Right lung (tissue), 10 donors: ENCODE measurements at places on chromosomes 11 and 22.

DNA sequence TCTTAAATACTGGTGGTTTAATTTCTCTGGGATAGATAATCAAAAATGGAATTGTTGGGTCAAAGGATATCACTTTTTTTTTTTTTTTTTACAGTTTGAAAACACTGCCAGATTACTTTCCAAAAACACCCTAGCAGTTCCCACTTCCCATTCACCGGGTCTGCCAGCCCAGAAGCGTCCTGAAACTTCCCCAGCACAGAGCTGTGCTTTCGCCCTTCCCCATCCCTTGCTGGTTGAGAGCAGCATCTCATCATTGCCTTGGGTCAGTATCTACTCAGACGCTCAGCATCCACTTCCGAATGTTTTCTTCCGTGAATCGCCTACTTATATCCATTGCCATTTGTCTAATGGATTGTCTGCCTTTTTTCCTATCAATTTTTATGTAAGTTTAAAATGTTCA lies 5.5 kb downstream of the CERK start:
- no peak for DNase-seq

DNA sequence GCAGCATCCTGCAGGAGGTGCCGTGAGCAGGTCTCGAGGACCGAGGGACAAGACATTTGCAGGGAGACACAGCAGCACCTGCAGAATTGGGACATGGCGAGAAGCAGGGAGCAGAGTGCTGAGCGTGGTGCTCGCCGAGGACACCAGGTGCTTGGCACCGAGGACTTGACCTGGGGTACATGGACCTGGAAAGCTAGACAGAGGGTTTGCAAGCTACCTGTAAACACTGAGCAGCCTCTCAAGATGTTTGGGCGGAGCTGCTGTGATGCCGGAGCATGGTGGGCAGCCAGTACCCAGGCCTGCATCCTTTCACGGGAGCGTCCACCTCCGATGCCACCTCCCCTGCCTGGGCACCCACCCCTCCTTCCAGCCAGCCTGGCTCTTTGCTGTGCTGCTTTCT lies 773.2 kb downstream of the TBC1D22A start:
- DNase-seq: no peak

DNA sequence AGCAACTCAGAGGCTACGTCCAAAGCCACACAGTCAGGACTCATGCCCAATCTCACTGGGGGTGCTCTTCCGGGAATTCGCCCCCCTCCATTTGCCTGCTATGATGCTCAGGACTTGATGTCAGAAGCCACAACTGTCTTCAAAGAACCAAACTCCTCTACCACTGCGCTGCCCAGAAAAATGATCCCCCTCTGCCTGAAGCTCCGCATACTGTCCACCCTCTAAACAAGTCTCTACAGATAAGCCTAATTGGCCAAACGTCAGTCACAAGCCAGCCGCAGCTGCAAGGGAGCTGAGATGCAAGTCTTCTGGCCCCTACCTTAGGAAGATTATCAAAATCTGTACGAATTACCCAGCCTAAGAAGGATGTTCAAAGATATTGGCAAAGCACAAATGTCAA lies 294.6 kb downstream of the BUD13 start:
- DNase-seq: no peak

- no peak for DNase-seq
Observed at GRCh38 chr22:33851240-33851639, 69.0 kb downstream of the LARGE1 start.

DNA sequence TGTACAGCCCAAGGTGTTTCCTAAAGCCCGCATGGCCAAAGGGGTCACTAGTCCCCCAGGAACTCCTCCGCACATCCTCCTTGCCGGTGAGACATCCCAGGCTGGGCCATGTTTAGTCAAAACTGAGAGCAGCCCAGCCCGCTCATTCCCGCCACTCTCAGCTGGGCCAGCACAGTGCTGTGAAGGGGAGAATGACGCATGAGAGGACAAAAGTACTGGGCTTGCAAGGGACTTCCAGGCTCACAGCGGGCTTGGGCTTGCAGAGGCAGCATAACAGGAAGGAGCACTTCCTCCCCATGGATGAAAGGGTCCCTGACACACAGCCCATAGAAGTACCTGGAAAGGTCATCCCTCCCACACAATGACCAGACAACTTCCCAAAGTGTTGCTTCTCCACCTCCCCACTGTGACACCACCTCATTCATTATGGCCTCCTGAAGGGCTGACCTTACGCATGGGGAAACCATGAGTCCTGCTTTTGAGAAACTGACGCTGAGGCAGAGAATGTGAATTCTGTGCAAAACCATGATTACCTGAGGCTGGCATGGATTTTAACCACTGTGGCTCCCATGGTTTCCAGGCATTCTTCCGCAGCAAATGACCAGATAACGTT lies 19.1 kb downstream of the ETS1 start:
- no peak for DNase-seq

DNA sequence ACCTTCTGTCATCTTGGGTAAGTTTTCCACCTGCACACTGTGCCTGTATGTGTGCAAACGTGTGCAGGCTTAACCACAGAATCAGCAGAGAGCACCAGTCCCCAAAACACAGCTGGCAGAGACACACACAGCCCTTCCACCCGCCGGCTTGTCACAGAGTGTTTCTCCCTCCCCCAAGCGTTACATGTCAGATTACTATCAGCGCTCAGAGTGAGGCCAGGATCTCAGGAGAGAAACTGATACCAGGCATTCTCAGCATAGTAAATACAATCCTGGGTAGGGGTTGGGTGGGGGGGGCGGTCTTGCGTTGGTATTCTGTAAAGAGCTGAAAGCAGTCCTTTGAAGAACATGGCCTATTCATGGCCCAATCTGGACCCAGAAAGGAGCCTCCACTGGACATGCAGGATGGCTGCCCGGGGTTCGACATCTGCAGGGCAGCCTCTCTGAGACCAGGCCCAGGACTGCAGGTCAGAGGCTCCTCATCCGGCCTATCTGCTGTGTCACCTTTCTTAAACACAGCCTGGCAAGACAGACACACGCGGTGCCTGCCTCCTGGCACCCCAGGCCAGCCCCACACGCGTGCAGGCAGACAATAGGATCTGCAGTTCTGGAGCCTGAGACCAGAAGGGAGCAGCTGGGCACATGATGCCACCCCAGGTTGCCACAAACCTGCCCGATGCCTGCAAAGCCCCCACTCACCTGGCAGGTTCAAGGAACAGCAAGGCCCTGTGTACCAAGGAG lies 1.7 kb downstream of the OSBPL5 start:
- no peak for DNase-seq

- DNase-seq: no peak
Observed at GRCh38 chr22:29331658-29332300, 16.3 kb upstream of the RASL10A start.

GRCh38 chr11:96246718-96247552 lies 96.1 kb downstream of the MAML2 start:
- no peak for DNase-seq

DNA sequence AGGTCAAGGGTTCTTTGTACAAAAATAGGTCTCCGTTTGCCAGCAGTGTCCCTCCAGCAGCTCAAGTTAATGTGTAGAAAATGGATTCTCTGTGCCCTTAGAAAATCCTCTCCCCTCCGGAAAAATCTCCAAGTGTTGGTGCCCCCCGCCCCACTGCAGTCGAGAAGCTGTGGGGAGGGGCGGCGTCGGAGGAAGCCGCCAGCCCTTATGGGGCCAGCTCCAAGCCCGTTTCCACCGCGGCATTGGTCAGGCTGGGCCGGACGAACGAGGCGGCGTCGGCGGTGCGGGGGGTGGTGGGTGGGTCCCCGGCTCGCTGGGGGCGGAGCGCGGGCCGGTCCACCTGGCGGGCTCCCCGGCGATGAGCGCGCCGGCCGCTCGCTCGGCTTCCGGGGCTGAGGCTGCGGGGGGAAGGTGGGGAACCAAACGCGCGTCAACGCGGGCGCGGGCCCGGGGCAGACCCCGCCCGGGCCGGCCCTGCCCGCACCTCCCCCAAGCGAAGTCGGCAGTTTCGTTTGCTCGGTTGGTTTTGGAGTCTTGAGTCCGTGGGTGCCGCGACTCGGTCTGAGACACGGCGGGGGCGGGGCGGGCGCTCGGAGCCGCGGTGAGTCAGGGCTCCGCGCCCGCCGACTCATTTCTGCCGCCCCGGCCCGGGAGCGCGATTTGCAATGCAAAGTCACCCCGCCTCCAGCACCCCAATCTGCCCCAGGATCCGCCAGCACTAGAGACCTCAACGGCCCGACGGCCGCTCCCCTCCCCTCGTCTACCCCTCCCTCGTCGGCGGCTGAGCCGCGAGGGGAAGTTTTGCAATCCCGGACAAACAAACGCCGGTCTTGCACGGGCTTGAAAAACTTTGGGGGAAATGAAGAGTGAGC lies 1.4 kb downstream of the ASCL2 start:
- DNase-seq: peak; percentile 46

GRCh38 chr11:60862171-60862570 lies 5.2 kb upstream of the ZP1 start:
- DNase-seq: no peak

GRCh38 chr11:30392221-30392784 lies 69.4 kb downstream of the ARL14EP start:
- peak; percentile 55 for DNase-seq

DNA sequence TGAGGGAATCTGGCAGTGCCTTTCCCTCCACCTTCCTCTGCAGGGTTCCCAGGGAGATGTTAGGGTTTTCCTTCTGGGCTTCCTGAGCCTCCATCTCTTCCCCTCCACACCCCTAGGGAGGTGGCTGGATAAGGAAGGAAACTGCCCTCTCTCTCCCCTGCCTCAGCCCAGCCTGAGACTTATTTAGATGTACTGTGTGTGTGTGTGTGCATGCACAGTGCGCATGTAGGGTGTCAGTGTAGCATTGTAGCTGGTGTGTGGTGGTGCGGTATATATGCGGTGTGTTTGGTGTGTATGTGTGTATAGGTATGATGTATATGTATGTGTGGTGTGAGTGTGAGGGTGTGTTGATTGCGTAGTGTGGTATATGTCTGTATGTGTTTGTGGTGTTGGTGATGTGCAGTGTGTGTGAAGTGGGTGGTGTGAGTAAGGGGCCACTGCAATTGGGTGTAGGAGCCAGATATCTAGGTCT lies 1.5 kb downstream of the FXYD6 start:
- no peak for DNase-seq

- DNase-seq: no peak
Observed at GRCh38 chr11:1890856-1891830, 552 bp downstream of the PRR33 start.

GRCh38 chr11:76670485-76671236 lies at the start of gene LRRC32:
LRRC32 (minus strand) TSS chr11:76670747; CDS start chr11:76665954, 4,793 bp downstream.
- peak; percentile 51 for DNase-seq

- no peak for DNase-seq
Observed at GRCh38 chr11:44344921-44345320, 35.0 kb upstream of the ALX4 start.

GRCh38 chr22:37566903-37567798 lies 6.9 kb downstream of the CDC42EP1 start:
- DNase-seq: peak; percentile 62

DNA sequence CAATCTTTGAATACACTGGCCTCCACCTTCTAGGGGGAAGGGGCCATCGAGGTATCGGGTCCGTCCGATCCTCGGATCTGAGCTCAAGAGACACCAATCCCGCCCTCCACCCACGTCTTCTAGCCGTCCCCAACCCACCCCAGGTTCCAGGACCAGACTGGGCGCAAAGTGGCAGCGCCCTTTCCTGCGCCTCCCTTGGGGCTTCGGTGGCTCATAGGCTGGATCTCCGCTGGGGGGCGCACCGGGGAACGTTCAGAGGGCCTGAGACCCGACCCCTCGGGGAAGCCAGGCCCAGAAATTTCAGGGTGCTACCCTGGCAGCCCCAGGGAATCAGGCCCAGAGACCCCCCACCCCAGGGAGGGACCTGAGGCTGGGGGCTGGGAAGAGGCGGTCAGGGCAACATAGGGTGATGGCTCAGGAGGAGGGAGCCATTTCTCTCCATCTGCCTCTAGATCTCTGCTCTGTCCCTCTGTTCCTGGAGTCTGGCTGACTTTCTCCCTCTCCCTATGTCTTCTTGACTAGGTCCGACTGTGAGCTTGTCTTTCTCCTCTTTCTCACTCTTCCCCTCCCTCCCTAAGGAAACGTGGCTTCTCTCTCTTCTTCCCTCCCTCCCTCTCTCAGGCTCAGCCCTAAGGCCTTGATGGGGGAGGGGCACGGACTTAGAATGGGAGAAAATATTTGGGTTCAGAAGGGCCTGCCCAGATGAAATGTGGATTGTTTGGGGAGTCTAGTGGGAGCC lies 1.1 kb downstream of the CREB3L1 start:
- peak; percentile 55 for DNase-seq

DNA sequence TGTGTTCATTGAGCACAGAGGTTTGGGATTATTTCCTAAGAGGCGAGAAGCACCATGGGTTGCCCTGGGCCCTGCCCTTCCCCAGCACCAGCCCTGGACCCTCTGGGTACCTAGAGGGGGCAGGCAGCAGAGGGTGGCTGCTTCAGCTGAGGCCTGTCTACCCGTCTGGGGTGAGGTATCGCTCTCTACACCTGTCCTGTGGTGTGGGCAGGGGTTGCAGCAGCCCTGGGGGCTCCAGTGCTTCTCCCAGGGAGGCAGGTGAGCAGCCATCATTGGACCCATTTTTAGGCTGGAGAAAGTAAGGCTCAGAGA lies 15.6 kb downstream of the PRDM11 start:
- no peak for DNase-seq

GRCh38 chr11:48066881-48067800 lies 86.8 kb downstream of the PTPRJ start:
- DNase-seq: no peak

DNA sequence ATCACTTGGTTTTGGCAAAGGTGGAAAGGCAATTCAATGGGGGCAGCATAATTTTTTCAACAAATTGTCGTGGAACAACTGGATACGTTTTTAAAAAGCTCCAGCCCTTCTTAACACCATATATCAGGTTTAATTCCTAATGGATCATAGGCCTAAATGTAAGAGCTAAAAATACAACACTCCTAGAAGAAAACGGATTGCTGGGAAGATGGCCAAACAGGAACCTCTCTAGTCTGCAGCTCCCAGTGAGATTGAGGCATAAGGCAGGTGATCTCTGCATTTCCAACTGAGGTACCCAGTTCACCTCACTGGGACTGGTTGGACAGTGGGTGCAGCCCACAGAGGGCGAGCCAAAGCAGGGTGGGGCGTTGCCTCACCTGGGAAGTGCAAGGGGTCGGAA lies 32.4 kb upstream of the SCGB1D1 start:
- no peak for DNase-seq

- DNase-seq: no peak
Observed at GRCh38 chr11:11449327-11449726, 96.3 kb upstream of the CSNK2A3 start.

GRCh38 chr11:10293423-10294289 lies at the start of gene SBF2:
SBF2 (minus strand) TSS chr11:10294219; CDS start chr11:10294069, 150 bp downstream.
- DNase-seq: peak; percentile 88

DNA sequence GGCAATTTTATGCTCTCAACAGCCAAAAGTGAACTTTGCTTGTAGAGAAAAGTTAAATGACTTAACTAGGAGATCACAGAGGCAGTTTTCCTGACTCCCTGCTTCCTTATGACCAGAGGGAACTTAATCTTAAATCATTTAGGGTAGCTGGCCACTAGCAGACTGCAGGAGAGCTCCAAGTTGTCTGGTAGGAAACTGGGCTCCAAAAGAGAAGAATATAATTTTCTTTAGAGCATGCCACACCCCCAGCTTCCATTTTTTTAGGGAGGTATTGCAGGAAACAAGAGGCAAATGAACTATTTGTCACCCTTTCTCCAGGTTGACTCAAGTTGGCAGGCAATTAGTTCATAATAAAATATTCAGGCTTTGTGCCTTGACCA lies 2.6 kb downstream of the METTL15 start:
- no peak for DNase-seq

GRCh38 chr11:63866211-63866610 lies 27.3 kb downstream of the MARK2 start:
- no peak for DNase-seq

- DNase-seq: no peak
Observed at GRCh38 chr22:20455709-20456063, 18.1 kb upstream of the SCARF2 start.
